KG1 (cell line): ENCODE measurements at places on chromosomes 12 and 14.

GRCh38 chr14:105468621-105469241, 5.9 kb upstream of the CRIP2 start:
- no peak for DNase-seq

DNA sequence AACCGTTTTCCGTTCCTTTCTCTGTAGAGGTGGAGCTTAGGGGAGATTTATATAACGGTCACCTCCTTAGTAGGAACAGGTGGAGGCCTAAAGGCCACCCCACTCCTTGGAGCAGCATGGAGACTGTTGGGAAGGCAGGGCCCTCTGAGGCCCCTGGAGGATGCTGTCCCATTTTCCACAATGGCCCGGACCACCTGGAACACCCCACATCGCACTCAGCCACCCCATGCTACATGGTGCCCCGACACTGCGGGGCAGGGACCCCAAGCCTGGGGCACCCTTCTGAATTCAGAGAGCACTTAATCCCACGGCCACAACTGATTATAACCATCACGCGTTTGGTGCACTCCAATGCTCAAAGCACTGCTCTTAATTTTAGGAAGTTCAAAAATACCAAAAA, 41.4 kb downstream of the C14orf132 start:
- DNase-seq, result no peak

- no peak for DNase-seq
Observed at GRCh38 chr12:30795410-30796312, 40.9 kb upstream of the CAPRIN2 start.

DNA sequence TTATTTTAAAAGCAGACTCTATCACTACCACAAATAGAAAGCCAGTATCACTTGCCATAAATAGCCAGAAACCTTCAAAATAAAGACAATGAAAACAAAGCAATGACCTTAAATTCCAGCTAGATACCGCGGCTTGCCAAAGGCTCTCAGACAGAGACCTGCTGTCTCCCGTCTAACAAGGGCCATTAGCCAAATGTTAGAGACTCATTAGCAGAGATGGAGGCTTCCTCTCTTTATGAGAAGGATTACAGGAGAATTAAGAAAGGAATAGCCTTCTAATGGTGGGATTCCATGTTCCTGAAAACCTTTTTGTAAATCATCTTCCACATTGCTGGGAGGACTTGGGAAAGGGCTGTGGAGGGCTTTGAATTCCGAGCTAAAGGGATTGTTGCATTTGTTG, 206.7 kb downstream of the AACS start:
- no peak for DNase-seq

- DNase-seq, result no peak
Observed at GRCh38 chr14:68439676-68440075, 353.2 kb downstream of the ZFP36L1 start.

DNA sequence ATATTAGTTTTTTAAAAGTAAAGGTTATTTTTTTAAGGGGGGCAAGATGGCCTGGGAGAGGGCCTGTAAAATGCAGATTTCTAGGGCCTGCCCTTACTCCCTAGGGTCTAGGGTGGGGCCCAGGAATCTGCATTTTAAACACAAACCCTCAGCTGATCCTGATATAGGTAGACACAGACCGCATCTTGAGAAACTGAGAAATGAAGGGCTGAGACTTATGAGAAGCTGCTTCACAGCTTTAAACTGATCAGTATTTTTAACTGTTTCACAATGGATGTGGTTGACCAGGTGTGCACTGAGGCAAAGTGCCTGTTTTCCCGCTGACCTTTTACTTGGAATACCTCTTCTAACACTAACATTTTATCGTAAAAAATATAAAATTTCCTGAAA, 84.0 kb downstream of the CCDC88C start:
- DNase-seq, result no peak

DNA sequence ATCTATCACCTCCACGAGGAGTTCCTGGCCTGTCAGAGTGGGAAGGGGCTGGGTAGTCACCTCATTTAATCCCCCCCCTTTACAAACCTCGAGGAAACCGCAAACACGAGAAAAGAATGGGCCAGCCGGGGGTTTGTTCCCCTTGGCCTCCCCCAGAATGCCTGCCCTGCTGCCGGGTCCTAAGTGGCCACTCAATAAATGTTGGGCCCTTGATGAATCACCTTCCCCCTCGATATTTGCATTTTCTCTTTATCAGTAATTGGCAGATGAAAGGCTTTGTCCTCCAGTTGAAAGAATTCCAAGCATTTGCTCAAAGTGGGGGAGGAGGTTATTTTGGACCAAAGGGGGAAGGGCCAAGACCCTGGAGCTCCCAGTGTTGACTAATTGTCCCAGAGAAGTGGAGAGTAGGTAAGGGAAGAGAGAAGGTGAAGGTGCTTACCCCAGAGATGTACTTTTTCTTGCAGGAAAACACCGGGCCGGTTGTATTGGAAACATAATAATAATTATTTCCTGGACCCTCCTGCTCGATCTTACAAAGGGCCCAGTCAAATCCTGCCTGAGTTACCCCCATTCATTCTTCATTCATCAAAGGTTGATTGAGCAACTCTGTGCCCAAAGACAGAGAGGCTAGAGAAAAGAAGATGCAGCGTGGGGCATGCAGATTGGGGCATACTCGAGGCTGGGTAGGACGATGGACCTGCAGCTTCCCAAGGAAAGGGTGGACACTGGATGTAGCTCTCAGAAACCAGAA, 1.9 kb upstream of the KDM2B start:
- DNase-seq, result no peak

DNA sequence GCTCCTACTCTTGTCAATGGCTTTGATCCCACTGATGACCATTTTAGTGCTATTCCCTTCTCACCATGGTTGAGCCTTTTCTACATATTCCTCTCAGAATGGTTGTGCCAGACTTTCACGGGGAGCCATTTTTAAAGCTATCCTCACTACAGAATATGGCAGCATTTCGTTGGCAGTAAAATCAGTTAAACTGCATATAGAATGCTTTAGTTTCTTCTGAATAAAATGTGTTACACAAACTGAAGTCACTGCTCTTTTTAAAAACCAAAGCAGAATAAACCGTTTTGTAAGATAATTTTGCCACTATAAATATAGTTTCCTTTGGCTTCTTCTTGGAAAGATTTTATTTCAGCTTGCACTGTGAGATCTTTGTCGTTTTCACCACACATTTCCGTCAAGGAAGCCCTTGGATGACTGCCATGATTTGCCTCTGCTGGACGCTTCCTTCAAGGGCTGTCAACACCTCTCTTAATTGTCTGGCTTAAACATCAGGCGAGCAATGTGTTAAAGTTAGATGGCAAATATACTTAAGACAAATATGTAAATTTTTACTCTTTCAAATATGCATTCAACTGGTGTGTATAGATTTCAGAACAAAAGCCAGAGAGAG, 624.2 kb downstream of the DIO2 start:
- DNase-seq, result peak; percentile 78

DNA sequence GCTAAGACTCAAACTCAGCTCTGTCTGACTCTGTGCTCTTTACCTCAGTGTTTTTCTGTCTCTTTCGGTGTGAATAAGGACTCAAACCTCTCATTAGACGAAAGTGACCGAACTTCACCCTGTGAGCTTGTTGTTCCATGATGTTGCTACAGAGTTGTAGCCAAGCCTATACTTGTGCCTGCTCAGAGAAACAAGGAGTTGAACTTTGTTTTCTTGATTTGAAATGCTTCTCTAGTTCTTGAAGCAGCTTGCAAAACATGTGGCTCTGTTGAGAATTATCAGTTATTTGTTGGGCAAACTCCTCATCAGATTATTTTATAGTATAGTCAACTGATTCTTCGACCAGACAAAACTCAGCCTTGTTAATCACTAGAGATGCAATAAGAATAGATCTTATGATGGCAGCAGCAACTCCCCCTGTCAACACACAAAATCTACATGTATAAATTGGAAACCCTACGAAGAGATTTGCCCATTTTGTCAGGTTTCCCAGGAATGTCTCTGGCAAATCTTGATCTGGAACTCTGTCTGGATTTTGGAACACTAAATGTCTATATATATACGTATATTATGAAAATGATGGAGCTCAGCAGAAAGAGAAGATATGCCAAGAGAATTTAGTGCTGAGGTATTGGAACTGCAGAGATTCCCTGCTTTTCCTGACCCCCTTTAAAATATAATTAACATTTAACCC, 146.8 kb downstream of the TTLL5 start:
- no peak for DNase-seq

DNA sequence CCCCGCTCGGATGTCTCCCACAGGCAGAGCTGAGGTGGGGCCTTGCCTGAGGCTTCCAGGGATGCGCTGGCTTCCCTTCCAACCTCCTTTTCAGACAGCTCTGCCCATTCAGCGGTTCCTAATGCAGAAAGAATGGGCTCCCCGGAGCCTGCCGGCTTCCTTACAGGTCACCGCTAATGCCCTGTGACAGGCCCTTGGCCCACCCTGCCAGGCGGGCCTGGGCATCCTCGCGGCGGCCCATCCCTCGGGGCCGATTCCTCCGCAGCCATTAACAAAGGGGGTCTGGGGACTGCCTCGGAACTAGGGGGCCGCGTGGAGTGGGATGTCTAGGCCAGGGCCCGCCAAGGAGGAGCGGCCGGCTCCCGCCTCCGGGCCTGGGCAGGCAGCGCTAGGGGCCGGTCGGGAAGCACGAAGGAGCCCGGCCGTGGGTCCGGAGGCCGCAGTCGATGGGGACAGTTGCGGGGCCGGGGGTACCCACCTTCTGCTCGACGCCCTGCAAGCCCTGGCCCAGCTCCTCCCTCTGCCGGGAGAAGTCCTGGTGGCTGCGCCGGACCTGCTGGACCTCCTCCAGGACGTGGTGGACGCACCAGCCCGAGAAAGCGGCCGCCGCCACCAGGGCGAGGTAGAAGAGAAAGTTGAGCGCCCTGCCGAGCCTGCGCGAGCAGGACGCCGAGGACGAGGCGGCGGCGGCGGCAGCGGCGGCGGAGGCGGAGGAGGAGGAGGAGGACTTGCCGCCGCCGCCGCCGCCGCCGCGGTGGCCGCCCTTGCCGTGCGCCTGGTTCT, 738 bp downstream of the CKAP4 start:
- DNase-seq, result no peak

- no peak for DNase-seq
Observed at GRCh38 chr14:78142998-78143397, 27.2 kb upstream of the NRXN3 start.

GRCh38 chr12:74071182-74071581, 466.5 kb upstream of the ATXN7L3B start:
- DNase-seq, result no peak

DNA sequence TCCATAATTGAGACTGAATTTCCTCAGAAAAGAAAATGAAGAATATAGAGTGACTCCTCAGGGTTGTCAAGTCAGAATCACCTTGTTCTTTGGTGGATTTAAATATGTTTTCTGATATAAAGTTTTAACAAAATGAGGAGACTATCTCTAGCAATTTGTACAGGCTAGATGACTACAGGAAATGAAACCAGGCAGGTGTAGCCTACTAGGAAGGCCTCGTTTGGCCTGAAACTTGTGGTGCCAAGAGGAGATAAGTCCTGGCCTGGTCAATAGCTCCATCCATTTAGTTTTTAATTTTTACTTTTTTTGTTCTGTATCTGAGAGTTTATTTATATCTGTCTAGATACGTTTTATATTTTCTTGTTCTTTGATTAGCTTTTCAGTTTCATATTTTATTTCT, 41.5 kb downstream of the SNAPC1 start:
- no peak for DNase-seq

DNA sequence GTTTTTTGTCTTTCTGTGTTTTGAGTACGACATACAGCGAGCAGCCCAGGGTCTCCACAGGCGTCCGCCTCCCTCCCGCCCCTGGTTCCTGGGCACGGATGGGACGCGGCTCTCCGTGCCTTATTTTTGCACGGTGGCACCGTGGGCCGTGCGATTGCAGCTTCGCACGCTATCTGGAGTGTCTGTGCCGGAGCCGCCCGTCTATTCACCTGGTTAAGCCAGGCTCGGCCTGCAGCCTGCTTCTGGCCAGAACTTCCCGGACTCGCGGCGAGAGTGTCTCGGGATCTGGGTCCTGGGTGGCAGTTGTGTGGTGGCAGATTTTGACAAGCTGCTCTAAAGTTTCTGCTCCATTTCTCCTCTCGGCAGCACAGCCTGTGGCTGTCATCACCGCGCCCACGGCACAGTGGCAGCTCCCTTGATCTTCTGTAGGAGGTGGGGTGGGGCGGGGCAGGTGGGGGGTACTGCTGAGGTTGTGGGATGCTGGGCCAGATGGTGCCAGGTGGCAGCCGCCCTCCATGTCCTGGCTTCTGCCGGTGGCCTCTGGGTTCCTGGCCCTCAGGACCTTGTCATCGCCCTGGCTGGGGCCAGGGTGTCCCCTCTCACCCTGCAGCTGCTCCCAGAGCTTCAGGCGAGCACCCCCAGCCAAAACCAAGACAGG, 2.9 kb downstream of the MMP17 start:
- DNase-seq, result no peak

- DNase-seq, result no peak
Observed at GRCh38 chr12:128933039-128933438, 79.8 kb downstream of the GLT1D1 start.

DNA sequence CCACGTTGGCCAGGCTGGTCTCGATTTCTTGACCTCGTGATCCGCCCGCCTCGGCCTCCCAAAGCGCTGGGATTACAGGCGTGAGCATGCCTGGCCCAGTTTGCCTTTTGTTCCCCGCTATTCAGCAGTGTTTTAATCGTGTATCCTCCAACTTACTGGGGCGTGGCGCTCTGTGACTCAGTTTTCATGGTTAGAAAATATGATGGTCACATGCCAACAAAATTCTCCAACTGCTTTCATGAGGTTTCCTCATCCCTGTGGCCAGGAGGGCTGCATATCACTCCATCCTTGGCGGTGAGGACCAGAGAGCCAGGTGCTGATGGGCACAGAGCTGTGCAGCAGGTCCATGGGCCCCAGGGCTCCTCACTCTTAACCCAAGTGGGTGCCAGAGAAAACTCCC, 33.0 kb upstream of the PRMT8 start:
- no peak for DNase-seq

GRCh38 chr14:48970943-48971342, 615.2 kb downstream of the RPS29 start:
- no peak for DNase-seq

DNA sequence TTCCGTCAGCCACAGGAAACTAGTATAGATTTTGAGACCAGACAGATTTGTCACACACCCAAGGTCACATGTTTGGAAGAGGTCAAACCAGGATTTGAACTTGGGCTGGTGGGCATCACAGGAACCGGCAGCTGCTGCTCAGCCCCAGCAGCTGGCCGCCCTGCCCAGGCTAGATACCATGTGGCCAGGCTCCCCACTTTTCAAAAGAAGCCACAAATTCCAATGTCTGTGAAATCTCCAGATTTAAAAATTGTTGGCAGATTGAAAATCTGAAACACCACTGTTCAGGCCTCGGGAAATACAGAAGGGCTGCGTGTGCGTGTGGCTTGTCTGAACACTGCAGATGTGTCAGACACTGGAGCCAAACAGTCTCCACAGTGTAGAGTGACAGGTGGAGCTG, 30.4 kb downstream of the MMAB start:
- DNase-seq, result no peak

DNA sequence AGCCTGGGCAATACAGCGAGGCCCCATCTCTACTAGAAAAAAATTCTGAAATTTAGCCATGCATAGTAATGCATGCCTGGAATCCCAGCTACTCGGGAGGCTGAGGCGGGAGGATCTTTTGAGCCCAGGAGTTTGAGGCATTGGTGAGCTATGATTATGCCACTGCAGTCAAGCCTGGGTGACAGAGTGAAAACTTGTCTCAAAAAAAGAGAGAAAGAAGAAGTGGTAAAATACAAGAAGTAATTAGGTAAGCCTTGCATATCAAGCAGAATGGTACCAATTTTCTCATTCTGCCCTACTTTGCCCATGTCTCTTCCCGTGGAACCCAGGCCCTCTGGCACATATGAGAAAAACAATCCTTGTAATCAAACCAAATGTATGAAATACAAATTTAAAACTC, 70.7 kb downstream of the SUSD6 start:
- DNase-seq, result no peak
